ENCODE measurements at places on chromosomes 4 and X. TPM values are rescaled to one million over a fixed set of nuclear protein-coding genes. Genes with fewer than 3 reads are reported as not detected.

CT47B1 gene
- not detected for total RNA-seq

DNA sequence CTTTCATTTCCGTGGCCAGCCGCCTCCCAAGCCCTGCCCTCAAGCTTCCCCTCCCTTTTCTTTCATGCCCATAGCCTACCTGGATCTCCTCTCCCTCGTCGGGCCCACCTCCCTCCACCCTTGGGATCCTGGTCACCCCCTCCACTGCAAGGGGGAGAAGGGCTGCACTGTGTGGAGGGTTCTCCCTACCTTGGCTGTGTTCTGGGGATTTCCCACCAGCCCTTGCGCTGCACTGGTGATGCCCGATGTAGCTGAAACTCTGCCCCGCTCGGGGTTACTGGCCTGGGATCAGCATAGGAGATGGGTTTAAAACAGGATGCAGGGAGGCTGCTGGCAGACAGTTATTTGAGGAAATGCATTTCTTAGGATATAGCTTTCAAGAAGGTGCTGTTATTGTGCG is 128.9 kb downstream of the TBL1X start:
- no peak overlapping the region for H3K27ac ChIP-seq
- no peaks in the 10 kb centered on the region for H3K27me3 ChIP-seq
- H3K4me1 ChIP-seq = no peaks in the 10 kb centered on the region
- H3K4me3 ChIP-seq = no peak overlapping the region
- no peak for DNase-seq

DNA sequence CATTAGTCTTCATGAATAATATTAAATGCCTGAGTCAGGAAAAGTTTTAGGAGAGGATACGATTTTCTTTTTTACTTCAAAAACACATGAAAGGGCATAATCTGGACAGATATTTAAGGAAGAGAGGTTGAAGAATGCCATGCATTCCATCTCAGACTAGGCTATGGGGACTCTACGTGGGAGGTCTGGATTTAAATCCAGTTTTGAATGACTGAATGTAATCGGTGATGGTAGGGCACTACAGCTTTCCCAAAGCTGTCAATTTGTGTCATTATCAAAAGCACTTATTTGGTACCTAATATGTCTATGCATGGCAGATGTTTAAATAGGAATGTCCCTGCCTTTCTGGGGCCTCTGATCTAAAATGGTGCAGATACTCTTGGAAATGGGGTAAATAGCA is 59.3 kb upstream of the RPL34 start:
- H3K27ac ChIP-seq = no peak overlapping the region
- no peaks in the 10 kb centered on the region for H3K36me3 ChIP-seq
- no peak for DNase-seq
- no peak overlapping the region for H3K4me3 ChIP-seq

DNA sequence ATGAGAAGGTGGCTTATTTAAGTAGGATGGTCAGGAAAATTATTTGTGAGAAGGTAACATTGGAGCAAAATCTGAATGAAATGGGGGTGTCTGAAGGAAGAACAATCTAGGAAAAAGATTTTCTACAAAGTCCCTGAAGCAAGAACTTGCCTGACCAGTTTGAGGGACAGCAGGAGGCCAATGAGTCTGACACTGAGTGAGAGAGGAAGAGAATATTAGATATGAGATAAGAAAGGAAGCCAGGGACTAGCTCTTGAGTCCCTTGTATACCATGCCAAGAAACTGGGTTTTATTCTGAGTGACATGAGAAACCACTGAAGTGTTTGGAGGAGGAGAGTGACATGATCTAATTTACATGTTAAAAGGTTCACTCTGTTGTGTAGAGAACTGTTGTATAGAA is 1478.9 kb downstream of the RPA4 start:
- no peak overlapping the region for H3K4me3 ChIP-seq
- no peaks in the 10 kb centered on the region for H3K27me3 ChIP-seq
- H3K36me3 ChIP-seq = no peaks in the 10 kb centered on the region
- H3K4me1 ChIP-seq = no peaks in the 10 kb centered on the region
- H3K27ac ChIP-seq = no peak overlapping the region
- no peak for DNase-seq

DDX53 gene
- total RNA-seq = not detected

ERVMER34-1 gene
- total RNA-seq = 0.33 TPM

DNA sequence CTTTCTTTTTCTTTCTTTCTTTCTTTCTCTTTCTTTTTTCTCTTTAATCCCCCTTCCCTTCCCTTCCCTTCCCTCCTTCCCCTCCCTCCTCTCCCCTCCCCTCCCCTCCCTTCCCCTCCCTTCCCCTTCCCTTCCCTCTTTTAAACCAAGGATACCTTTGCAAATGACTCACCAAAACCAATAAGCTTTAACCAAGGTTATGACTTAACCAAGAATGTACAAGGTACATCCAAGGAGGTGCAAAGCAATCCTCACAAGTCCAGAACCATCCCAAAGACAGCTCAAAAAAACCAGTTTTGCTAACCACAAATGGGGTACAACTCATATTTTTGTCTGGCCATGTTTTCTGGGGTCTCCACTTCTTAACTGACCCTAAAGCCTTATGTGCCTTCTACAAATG is 174.7 kb upstream of the PPP1R2C start:
- H3K36me3 ChIP-seq = no peaks in the 10 kb centered on the region
- H3K27ac ChIP-seq = no peak overlapping the region
- no peak overlapping the region for H3K4me3 ChIP-seq

- H3K27me3 ChIP-seq = no peaks in the 10 kb centered on the region
- H3K4me1 ChIP-seq = no peaks in the 10 kb centered on the region
- no peaks in the 10 kb centered on the region for H3K36me3 ChIP-seq
- no peak overlapping the region for H3K27ac ChIP-seq
Observed at GRCh38 chrX:20571611-20572010, 304.9 kb upstream of the RPS6KA3 start.

SYNPO2 gene
- 19.5 TPM for total RNA-seq

DNA sequence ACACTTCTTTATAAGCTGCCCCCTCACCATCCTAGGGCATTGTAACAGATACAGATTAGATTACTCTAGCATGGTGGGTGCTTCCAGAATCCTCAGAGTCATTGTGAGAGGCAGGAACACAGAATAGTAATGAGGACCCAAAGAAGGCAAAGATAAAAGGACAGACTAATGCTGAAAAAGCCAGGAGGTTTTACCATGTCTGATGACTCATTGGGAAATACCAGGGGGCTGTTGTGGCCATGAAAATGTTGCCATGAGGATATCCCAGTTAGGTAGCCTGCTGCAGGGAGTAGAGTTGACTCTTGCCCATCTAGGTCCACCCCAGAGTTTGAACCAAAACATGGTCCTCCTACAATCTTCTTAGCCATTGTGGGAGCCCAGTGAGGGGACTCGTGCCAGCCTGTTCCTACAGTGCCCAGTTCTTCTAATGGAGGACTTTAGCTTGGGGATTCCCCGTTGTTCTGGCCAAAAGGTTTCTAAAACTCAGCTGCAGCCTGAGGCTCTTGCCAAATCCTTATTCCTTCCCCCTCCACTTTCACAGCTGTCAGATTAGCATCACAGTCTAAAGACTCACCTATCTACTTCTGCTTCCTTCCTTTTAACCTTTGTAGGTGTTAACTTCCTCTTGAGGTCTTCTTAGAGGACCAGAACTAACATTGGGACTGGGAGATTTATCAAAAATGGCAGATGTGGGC is 586.0 kb upstream of the AADAT start:
- no peaks in the 10 kb centered on the region for H3K36me3 ChIP-seq
- no peaks in the 10 kb centered on the region for H3K4me1 ChIP-seq
- no peak overlapping the region for H3K4me3 ChIP-seq
- no peaks in the 10 kb centered on the region for H3K27me3 ChIP-seq
- no peak overlapping the region for H3K27ac ChIP-seq
- DNase-seq = no peak

GRCh38 chr4:12932203-12932788 is 551.8 kb downstream of the RAB28 start:
- no peak overlapping the region for H3K27ac ChIP-seq
- no peaks in the 10 kb centered on the region for H3K27me3 ChIP-seq
- no peaks in the 10 kb centered on the region for H3K36me3 ChIP-seq
- no peak for DNase-seq

SLITRK2 gene
- total RNA-seq = 1.6 TPM

DNA sequence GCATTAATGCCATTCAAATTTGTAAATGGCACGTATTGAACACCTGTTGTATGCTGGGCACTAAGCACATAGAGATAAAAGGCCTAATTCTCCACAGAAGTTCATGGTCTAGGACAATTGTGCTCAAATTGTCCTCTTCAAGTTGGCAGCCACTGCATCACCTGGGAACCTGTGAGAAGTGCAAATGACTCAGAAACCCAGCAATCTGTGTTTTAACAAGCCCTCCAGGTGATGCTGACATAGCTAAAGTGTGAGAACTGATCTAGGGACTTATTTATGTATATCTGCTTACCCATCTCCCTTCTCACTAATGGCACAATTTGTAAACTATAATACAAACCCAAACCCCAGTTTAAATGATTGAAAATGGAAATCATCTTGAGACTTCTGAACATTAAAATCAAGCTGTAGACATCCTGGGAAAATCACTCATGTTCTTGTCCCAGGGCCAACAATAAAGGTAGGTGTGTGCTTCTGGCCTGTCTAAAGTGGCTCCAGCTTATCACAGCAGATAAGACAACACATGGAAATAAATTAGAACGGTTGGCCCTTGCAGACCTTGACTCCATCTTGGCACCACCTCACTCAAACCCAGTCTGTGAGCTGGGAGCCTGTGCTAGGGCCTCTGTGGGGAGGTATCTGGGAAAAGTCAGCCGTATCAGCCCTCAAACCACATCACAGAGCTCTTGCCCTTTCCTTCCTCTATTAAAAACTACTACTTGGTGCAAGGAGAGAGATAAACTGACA is 46.8 kb downstream of the UCHL1 start:
- H3K36me3 ChIP-seq = no peaks in the 10 kb centered on the region
- H3K27ac ChIP-seq = no peak overlapping the region
- H3K4me3 ChIP-seq = no peak overlapping the region
- no peak for DNase-seq
- peaks cover 13% of the 10 kb centered on the region for H3K4me1 ChIP-seq

TLR2 gene
- total RNA-seq = 9.9 TPM

- no peak overlapping the region for H3K4me3 ChIP-seq
- H3K4me1 ChIP-seq = no peaks in the 10 kb centered on the region
- H3K27me3 ChIP-seq = no peaks in the 10 kb centered on the region
- no peak overlapping the region for H3K27ac ChIP-seq
Observed at GRCh38 chrX:42143866-42144592, 220.7 kb upstream of the CASK start.

GRCh38 chr4:147732518-147733235 is 789 bp downstream of the ARHGAP10 start:
- H3K27ac ChIP-seq = peak overlapping the region; percentile 78
- peak overlapping the region; percentile 79 for H3K4me3 ChIP-seq
- H3K36me3 ChIP-seq = no peaks in the 10 kb centered on the region
- peak; percentile 64 for DNase-seq
- no peaks in the 10 kb centered on the region for H3K27me3 ChIP-seq
- peaks cover 19% of the 10 kb centered on the region for H3K4me1 ChIP-seq

DNA sequence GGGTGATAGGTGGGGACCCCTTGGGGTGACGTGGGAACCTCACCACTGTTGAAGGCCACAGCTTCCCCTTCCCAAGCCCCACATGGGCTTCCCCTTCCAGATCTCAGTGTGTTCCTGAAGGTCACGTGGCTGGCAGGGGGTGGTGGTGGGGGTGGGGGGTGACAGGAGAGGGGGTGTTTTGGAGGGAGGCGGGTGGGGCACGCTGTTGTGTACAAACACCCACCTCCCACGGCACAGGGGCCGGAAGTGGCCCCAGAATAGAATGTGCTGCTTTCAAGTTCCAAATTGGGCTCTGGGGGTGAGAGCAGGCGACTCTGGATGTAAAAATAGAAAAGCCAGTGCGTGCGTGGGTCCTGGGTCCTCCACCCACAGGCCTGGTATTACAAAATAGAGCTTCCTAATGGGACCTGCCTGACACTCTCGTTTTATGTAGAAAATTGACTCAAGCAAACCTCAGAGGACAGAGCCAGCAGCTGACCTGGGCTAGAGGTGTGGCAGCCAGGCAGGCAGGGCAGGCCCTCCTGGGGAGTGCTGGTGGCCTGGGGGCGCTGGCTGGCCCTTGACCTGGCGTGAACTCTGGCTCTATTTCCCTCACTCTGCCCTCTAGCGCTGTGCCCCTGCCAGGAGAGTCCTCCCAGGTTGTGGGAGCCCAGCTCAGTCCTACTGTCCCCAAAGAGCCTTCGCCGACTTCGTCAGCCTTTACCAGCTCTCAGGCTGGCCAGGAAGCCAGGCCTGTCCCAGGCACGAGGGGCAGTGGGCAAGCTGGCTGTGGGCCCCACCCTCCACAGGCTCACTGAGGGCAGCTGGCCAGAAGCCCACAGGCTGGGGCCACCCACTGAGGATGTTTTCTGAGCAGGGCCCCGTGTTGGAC is 5.4 kb upstream of the SH3BP2 start:
- H3K36me3 ChIP-seq = no peaks in the 10 kb centered on the region
- H3K4me1 ChIP-seq = peaks cover 17% of the 10 kb centered on the region
- no peak overlapping the region for H3K4me3 ChIP-seq
- no peak overlapping the region for H3K27ac ChIP-seq

GRCh38 chr4:112451104-112451503 is 64.9 kb downstream of the NEUROG2 start:
- H3K27ac ChIP-seq = no peak overlapping the region
- no peak for DNase-seq

DNA sequence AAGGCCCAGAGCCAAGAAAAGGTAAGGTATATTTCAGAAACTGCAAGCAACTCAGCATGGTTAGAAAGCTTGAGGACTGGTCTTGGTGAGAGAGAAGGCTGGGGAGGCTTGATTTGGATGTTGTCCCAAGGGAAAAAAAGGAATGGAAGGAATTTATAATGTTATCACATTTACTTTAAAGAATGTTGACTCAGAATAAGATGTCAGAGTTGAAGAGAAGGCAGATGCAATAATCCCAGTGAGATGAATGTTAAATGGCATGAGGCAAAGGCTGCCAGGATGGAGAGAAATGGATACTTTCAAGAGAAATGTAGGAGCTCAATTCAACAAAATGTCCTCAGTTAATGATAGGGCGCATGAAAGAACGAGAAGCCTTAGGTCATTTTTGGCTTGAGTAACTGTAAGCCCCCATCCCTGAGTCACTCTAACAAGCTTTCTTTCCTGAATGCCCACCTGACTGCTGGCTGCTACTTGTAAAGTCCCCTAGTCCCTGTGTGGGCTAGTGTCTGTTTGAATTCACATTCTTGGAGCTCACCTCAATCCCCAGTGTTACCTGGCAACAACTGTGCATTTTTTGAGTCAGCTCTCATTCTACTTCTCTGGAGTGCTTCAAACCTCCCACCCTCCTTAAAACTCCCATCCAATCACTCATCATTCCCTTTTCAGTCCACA is 103.0 kb upstream of the TAPT1 start:
- H3K27ac ChIP-seq = no peak overlapping the region
- H3K4me1 ChIP-seq = no peaks in the 10 kb centered on the region
- no peak for DNase-seq
- H3K27me3 ChIP-seq = no peaks in the 10 kb centered on the region
- no peak overlapping the region for H3K4me3 ChIP-seq
- no peaks in the 10 kb centered on the region for H3K36me3 ChIP-seq

DNA sequence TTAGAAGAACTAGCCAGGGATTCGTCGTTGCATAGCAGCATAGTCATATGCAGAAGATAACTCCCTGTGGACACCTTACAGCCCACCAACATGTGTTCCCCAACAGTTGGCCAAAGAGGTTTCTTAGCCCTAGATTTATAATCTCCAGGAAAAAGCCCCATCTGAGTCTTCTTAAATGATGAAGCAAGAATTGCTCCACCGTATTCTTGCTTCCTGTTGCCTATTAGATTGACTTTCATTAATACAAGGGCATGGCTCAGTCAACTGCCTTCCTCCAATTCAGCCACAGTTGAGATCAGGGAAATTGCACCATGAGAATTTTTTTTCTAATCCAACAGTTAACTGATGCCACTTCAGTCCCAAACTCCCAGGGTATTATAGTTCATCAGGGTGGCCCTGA is 5.2 kb upstream of the AFF2 start:
- H3K4me3 ChIP-seq = no peak overlapping the region
- H3K4me1 ChIP-seq = peaks cover 1% of the 10 kb centered on the region
- H3K27me3 ChIP-seq = no peaks in the 10 kb centered on the region

All from body of pancreas (tissue), 4 donors.